Ascending aorta (tissue), 2 donors: ENCODE measurements at places on chromosomes 3 and 15.

DNA sequence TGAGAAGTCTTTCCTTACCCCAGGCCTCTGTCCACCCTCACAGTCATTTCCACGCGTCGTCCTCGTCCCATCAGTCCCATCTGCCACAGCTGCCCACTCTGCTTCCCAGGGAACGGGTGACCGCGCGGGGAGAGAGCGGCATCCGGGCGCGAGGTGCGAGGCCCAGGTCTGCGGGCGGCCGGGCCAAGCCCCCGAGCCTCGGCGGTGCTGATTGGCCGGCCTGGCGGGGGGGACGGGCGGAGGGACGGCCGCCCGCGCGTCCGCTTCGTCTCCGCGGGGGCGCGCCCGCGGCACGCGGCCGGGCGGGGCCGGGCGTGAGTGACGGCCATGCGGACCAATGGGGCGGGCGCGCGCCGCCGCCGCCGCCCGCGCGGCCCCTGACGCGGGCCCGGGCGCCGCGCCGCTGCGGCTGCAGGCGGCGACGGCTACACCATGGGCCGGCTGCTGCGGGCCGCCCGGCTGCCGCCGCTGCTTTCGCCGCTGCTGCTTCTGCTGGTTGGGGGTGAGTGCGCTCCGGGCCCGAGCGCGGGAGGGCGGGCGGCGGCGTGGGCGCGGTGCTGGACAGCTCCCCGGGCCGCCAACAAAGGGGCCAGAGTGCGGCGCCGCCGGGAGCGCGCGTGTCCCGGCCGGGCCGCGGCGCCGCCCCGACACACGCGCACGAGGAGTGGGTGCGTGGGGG, at the start of gene PODXL2:
TSS of gene PODXL2 (plus strand) at position 398 of the 679 bp plus-strand sequence. CDS start at position 433, 35 bp downstream.
- no peak for DNase-seq
- no peaks in the 10 kb centered on the region for H3K27me3 ChIP-seq
- H3K36me3 ChIP-seq = no peaks in the 10 kb centered on the region
- peak within 1 kb of the TSS; percentile 67 for H3K4me3 ChIP-seq
- H3K27ac ChIP-seq = no peak within 1 kb of the TSS
- peaks cover 8% of the 10 kb centered on the region for H3K4me1 ChIP-seq

DNA sequence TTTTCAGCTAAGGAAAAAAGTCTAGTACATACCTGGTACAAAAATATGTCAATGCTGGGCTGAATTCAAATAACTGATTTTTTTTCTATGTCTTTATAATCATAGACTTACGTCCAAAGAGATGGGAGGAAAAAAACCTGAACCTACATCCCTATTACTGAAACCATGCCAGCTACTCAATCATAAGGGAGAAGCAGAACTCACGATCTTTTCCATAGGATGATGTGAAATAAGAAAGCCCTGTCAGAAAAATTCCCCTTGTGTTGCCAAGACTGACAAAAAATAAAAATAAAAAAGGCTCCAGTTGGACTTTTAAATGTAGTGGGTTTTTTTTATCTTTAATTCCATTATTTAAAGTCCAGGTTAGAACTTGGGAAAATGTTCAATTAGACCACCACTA, 3.3 kb downstream of the MSL2 start:
- H3K36me3 ChIP-seq = no peaks in the 10 kb centered on the region
- no peaks in the 10 kb centered on the region for H3K27me3 ChIP-seq
- H3K27ac ChIP-seq = peak overlapping the region; percentile 100
- H3K4me1 ChIP-seq = peaks cover 49% of the 10 kb centered on the region

GRCh38 chr15:69484837-69485236, 32.2 kb downstream of the RPLP1 start:
- no peak overlapping the region for H3K4me3 ChIP-seq
- H3K36me3 ChIP-seq = no peaks in the 10 kb centered on the region
- H3K4me1 ChIP-seq = no peaks in the 10 kb centered on the region
- no peaks in the 10 kb centered on the region for H3K27me3 ChIP-seq

- no peak overlapping the region for H3K4me3 ChIP-seq
- H3K4me1 ChIP-seq = peaks cover 9% of the 10 kb centered on the region
- no peak for DNase-seq
- H3K27ac ChIP-seq = no peak overlapping the region
- H3K27me3 ChIP-seq = no peaks in the 10 kb centered on the region
These were observed 15.8 kb downstream of the SLC9A9 start for GRCh38 chr3:143832433-143832832.

- no peak for DNase-seq
- no peaks in the 10 kb centered on the region for H3K27me3 ChIP-seq
- no peak overlapping the region for H3K27ac ChIP-seq
- no peaks in the 10 kb centered on the region for H3K4me1 ChIP-seq
- no peak overlapping the region for H3K4me3 ChIP-seq
These were observed 102.8 kb downstream of the RFTN1 start for GRCh38 chr3:16410659-16411058.

DNA sequence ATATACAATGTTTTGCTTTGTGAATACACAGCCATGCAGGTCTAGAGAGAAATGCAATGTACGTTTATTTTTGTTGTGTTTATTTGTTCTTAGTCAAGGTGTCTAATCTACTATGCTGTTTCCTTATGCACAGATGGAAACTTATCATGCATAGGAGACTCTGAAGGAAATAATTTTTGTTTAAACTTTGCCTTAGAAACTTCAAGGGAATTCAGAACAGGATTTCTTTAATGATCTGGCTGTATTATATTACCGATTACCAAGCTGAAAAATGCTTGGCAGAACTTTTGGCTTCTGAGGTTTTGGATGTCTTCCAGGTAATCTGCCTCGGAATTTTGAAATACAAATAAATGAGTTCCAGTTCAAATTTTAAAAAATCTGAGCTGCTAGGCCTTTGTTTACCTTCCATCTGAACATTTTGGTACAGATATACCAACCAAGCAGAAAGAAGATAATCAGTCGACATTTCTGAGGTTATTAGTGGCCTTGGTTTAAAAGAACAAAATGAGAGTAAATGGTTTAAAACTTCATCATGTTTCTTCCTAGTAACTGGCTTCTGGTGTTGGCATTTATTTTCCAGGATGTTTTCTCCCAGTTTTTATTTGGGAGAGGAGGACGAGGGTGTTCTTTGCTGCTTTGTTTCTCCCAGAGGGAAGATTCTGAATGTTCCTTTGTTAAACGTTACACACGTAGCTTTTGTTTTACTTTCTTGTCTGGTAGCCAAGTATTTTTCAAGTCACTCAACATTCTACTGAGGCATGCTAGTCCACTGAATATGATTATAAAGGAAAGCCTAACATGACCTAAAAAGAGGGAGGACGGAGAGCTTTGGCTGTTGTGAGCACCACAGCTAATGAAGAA, 421.8 kb upstream of the TBL1XR1 start:
- peak overlapping the region; percentile 63 for H3K27ac ChIP-seq
- H3K4me1 ChIP-seq = peaks cover 8% of the 10 kb centered on the region
- no peak overlapping the region for H3K4me3 ChIP-seq
- H3K36me3 ChIP-seq = no peaks in the 10 kb centered on the region
- no peak for DNase-seq
- no peaks in the 10 kb centered on the region for H3K27me3 ChIP-seq

GRCh38 chr3:190036631-190037030, 84.1 kb downstream of the P3H2 start:
- no peak overlapping the region for H3K27ac ChIP-seq
- H3K4me1 ChIP-seq = no peaks in the 10 kb centered on the region
- no peaks in the 10 kb centered on the region for H3K36me3 ChIP-seq
- no peak overlapping the region for H3K4me3 ChIP-seq
- H3K27me3 ChIP-seq = no peaks in the 10 kb centered on the region

GRCh38 chr15:45946111-45946510, 311.3 kb downstream of the SQOR start:
- H3K27ac ChIP-seq = no peak overlapping the region
- H3K4me1 ChIP-seq = no peaks in the 10 kb centered on the region
- H3K4me3 ChIP-seq = no peak overlapping the region
- H3K27me3 ChIP-seq = no peaks in the 10 kb centered on the region
- H3K36me3 ChIP-seq = no peaks in the 10 kb centered on the region

DNA sequence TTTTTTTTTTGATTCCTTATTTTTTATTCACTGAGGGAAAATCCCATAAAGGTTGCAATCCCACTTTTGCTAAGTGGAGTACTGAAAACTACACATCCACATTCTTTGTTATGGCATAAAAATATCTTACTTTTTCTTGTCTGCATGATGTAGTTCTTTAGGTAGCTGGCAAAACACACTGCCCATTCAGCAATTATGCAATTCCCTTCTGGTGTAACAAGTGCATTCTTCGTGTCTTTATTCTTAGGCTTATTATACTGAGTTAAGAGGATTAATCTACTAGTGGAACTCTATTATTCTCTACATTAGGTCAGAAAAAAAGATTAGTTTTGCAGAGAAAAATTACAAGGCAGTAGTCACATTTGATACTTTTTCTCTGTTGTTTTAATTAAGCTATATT, 403.8 kb upstream of the GBE1 start:
- no peak for DNase-seq
- no peaks in the 10 kb centered on the region for H3K4me1 ChIP-seq
- no peaks in the 10 kb centered on the region for H3K36me3 ChIP-seq
- H3K27me3 ChIP-seq = no peaks in the 10 kb centered on the region
- H3K27ac ChIP-seq = no peak overlapping the region
- H3K4me3 ChIP-seq = no peak overlapping the region

DNA sequence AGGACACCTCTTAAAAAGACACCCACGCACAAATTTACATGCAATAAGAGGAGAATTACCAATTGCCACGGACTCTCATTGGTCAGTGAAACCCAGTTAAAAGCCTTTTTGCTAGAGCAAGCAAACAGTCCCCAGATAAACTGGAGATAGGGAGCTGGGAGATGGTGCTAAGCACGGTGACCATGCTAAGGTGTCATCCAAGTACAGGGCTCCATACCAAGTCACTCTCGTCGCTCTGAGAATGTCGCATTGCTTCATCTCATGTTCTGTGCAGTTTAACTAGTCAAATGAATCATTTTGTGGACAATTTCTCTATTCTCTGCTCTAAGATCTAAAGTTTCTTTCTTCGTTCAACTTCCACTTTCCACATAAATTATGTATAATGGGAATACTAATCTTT, 581.9 kb downstream of the AGBL1 start:
- no peak overlapping the region for H3K4me3 ChIP-seq
- no peak overlapping the region for H3K27ac ChIP-seq
- H3K27me3 ChIP-seq = no peaks in the 10 kb centered on the region
- no peak for DNase-seq
- H3K4me1 ChIP-seq = no peaks in the 10 kb centered on the region

- no peak for DNase-seq
- H3K4me3 ChIP-seq = no peak overlapping the region
- no peaks in the 10 kb centered on the region for H3K27me3 ChIP-seq
- H3K36me3 ChIP-seq = no peaks in the 10 kb centered on the region
These were observed 243.8 kb upstream of the CHRM5 start for GRCh38 chr15:33724321-33725036.

GRCh38 chr3:155870945-155871745, 695 bp downstream of the GMPS start:
- H3K27ac ChIP-seq = peak overlapping the region; percentile 96
- H3K4me1 ChIP-seq = peaks cover 26% of the 10 kb centered on the region
- H3K36me3 ChIP-seq = no peaks in the 10 kb centered on the region
- H3K4me3 ChIP-seq = peak overlapping the region; percentile 90
- no peak for DNase-seq
- no peaks in the 10 kb centered on the region for H3K27me3 ChIP-seq

- no peaks in the 10 kb centered on the region for H3K36me3 ChIP-seq
- no peak for DNase-seq
- no peak overlapping the region for H3K4me3 ChIP-seq
- H3K27ac ChIP-seq = peak overlapping the region; percentile 2
- no peaks in the 10 kb centered on the region for H3K4me1 ChIP-seq
These were observed 19.5 kb downstream of the NFKBIZ start for GRCh38 chr3:101868534-101869464.

GRCh38 chr15:88028024-88028423, 228.5 kb downstream of the NTRK3 start:
- H3K27ac ChIP-seq = no peak overlapping the region
- DNase-seq = no peak
- H3K4me3 ChIP-seq = no peak overlapping the region
- H3K4me1 ChIP-seq = no peaks in the 10 kb centered on the region

- H3K27ac ChIP-seq = peak overlapping the region; percentile 84
- H3K27me3 ChIP-seq = no peaks in the 10 kb centered on the region
- H3K4me1 ChIP-seq = peaks cover 5% of the 10 kb centered on the region
- DNase-seq = no peak
- H3K4me3 ChIP-seq = no peak overlapping the region
These were observed 138.1 kb downstream of the GREM1 start for GRCh38 chr15:32855942-32856341.

DNA sequence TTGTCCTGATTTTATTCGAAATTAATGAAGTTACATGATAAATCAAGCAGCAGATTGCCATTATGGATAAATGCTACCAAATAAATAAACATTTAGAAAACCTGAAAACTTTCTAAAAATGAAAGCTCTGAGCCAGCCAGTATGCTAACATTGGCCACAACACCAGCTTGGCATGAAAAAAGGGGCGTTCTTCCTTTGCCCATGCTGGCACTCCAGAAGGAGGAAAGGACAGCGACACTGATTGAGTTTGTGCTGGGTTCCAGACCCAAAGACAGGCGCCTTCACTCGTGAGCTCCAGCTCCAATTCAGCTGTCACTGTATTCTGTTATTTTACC, 5.1 kb downstream of the STIMATE start:
- H3K36me3 ChIP-seq = no peaks in the 10 kb centered on the region
- no peak for DNase-seq
- peaks cover 22% of the 10 kb centered on the region for H3K4me1 ChIP-seq
- H3K27me3 ChIP-seq = no peaks in the 10 kb centered on the region

GRCh38 chr3:22836131-22836530, 367.0 kb upstream of the UBE2E2 start:
- no peak overlapping the region for H3K4me3 ChIP-seq
- DNase-seq = no peak
- H3K27ac ChIP-seq = no peak overlapping the region
- no peaks in the 10 kb centered on the region for H3K4me1 ChIP-seq

DNA sequence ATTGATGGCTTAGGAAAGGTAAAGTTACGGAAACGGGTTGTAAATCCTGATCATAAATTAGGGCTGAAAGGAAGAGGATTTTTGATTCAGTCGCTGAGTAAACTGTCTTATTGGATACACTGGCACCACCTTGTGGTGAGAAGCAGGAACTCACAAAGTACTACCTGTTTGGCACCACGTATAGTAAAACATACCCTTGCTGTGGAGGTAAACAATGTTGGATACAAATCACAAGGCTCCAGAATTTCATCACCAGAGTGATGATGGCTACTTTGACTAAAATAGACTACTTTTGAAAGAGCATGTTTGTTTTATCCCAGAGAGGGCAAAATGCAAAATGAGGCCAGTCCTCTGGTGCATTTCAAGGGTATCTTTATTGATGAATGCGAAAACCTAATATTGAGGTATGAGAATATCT, 216.9 kb downstream of the IGSF11 start:
- no peaks in the 10 kb centered on the region for H3K36me3 ChIP-seq
- no peaks in the 10 kb centered on the region for H3K27me3 ChIP-seq
- no peak overlapping the region for H3K27ac ChIP-seq
- H3K4me3 ChIP-seq = no peak overlapping the region
- no peak for DNase-seq

DNA sequence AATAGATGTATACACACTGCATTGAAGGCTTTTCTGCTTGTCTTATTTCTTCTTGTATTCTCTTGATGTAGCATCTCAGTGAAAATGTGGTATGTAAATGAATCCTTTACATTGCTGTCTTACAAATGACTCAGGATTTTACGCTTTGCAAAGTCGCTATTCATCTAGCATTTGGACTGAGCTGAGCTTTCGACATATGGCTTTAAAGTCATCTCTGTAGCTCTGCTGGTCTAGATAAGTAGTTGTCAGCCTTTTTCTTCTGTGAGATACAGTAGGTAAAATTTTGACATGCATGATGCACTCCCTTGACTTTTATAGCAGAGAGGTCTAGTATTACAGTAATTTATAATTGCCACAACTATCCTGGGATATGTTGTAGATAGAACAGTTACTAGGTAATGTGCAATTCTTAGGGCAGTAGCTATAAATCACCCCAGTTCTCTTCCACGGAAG, 16.8 kb downstream of the MEF2A start:
- no peak overlapping the region for H3K4me3 ChIP-seq
- peaks cover 22% of the 10 kb centered on the region for H3K4me1 ChIP-seq
- H3K36me3 ChIP-seq = no peaks in the 10 kb centered on the region
- H3K27ac ChIP-seq = no peak overlapping the region
